ENCODE measurements at places on chromosomes 6 and 20. TPM values are rescaled to one million over a fixed set of nuclear protein-coding genes. Genes with fewer than 3 reads are reported as not detected.
A peak's percentile ranks its signal among the peaks of the same experiment; 100 is the strongest.

SYNDIG1 gene
- 1.6 TPM for total RNA-seq

DNA sequence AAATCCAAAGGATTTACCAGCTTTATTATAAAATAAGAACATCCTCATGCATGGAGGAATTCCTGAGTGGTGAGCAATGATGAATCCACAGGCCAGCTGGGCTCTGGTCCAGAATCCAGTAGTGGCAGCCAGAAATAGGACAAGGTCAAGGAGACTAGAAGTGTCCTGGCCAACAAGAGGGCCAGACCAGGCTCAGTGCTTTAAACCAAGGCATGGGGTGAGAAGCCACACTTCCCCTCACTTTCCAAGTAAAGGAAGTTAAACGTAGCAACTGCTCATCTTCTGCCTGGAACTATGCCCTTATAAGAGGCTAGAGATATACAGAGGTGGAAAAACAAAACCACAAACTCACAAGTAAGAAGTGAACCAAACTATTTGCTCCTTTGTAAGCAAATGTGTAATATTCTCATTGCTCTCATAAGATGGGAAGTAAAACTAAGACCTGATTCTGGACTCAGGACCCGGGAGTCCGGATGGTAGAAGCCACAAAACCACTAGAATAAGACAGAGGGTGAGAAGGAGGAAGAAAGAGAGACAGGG lies 253.2 kb downstream of the UST start:
- H3K4me3 ChIP-seq, result no peak overlapping the region
- H3K27me3 ChIP-seq, result no peaks in the 10 kb centered on the region
- H3K27ac ChIP-seq, result peak overlapping the region; percentile 18
- H3K36me3 ChIP-seq, result peaks cover 8% of the 10 kb centered on the region
- peaks cover 20% of the 10 kb centered on the region for H3K4me1 ChIP-seq

LAMA2 gene
- total RNA-seq, result 5.4 TPM

DNA sequence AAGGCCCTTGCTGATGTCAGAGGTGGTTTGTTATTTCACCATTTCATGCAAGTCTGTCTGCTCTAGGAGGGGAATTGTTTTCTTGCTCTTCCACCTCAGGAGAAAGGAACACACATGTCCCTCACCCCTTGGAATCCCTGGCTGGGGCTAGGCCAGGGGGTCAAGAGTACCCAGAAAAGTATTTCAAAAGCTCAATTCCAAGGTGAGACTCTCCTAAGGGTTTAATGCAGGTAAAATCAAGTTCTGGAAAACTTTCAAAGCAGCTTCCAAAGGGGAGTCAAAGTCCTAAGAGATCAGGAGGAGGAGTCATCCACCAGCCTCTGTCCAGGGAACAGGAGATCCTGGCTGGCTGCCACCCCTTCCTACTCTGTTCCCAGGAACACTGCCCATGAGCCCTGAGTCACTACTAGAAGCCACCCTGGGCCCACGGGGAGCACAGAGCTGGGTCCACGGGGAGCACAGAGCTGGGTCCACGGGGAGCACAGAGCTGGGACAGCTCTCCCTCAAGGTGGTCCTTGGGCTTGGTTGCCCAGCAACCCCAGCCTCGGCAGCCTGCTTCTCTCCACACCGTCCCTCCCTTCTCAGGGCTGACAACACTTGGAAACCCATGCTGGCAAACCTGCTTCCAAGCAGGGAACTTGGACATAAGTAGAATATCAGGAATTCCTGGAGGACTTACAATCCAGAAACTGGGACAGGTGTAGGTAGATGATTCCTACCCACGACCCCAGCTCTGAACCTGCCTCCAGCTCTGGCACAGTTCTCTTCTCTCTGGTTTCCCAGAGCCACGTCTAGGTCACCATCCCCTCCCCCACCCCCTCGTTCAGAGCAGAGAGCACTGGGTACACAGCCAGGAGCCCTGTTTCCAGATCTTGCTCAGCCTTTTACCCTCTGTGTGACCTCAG lies 35.3 kb upstream of the CDKN1A start:
- H3K4me3 ChIP-seq, result no peak overlapping the region
- no peak overlapping the region for H3K27ac ChIP-seq
- peaks cover 35% of the 10 kb centered on the region for H3K4me1 ChIP-seq
- no peak for DNase-seq
- H3K27me3 ChIP-seq, result no peaks in the 10 kb centered on the region

ESR1 gene
- total RNA-seq, result 3.1 TPM

DNA sequence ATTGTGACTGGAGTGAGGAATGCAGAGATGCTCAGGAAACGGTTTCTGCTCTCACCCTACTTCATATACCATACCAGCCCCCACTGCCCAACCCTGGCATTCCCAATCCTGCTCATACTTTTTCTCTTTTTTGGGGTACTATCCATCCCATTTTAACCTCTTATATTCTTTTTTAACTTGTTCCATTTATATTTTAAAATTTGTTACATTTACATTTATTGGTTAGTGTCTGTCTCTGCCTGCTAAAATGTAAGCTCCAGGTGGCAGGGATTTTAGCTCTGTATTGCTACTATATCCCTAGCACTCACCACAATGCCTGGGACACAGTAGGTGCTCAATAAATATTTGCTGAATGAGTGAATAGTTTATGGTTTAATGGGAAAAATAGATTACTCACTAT lies 8.1 kb downstream of the FERMT1 start:
- H3K27ac ChIP-seq, result no peak overlapping the region
- no peak overlapping the region for H3K4me3 ChIP-seq
- no peaks in the 10 kb centered on the region for H3K36me3 ChIP-seq
- peaks cover 7% of the 10 kb centered on the region for H3K27me3 ChIP-seq
- DNase-seq, result no peak

GRCh38 chr20:4797275-4797674 lies 75.6 kb downstream of the PRND start:
- H3K36me3 ChIP-seq, result peaks cover 99% of the 10 kb centered on the region
- no peak for DNase-seq

DNA sequence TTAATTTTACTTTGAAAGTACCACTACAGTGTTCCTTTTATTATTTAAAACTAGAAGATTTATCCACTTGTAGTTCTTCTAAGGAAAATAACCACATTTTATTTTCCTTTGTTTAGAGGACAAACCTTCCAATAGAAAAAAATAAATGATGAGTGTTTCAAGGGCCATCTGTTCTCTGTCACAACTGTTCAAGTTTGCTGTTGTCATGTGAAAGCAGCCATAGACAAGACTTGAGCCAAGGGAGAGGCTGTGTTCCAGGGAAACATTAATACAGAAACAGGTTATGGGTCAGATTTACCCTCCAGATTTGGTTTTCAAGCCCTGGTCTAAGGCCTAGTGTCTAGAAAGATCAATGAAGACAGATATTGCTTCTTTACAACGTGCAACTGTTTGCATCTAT lies 463.6 kb downstream of the C6orf118 start:
- no peak for DNase-seq
- H3K36me3 ChIP-seq, result no peaks in the 10 kb centered on the region
- H3K27me3 ChIP-seq, result no peaks in the 10 kb centered on the region
- H3K4me3 ChIP-seq, result no peak overlapping the region
- H3K27ac ChIP-seq, result no peak overlapping the region

- no peak overlapping the region for H3K4me3 ChIP-seq
- H3K36me3 ChIP-seq, result no peaks in the 10 kb centered on the region
- peak overlapping the region; percentile 76 for H3K27ac ChIP-seq
- H3K4me1 ChIP-seq, result peaks cover 6% of the 10 kb centered on the region
These were observed 29.6 kb downstream of the RAMACL start for GRCh38 chr6:166556863-166557322.
